Activated CD8-positive, alpha-beta memory T cell treated with anti-CD3 and anti-CD28 coated beads, Interleukin-2, amount 10 ng/mL, durations not matched to agents 7 days and 5 days (primary cell): ENCODE measurements at places on chromosomes 7 and 10. TPM values are rescaled to one million over a fixed set of nuclear protein-coding genes. Genes with fewer than 3 reads are reported as not detected.

UBTD1 gene
- total RNA-seq = 0.88 TPM

CCDC172 gene
- total RNA-seq = not detected

POU6F2 gene
- not detected for total RNA-seq

CFAP69 gene
- total RNA-seq = not detected

OPN1SW gene
- total RNA-seq = not detected
